ENCODE measurements at places on chromosomes 5 and 9.

DNA sequence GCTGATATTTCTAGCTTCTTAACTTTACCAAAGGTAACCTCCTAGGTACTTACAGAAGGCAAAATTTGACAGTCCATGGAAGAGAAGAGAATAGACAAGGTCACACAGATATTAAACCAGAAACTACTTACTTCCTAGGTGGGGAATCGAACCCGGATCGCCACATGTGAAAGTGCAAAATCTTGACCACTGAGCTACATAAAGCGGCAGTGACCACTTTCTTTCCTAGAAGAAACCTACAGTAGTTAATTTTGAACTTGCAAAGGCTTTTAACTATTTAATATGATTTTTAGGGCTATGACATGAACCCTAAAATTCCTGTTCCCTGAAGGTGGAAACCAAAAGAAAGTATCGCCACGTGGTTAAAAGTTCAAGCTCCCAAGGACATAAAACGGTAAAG lies 20.3 kb upstream of the ATOSB start:
- DNase-seq: no peak

- no peak for DNase-seq
Observed at GRCh38 chr5:124996023-124996763, 249.8 kb upstream of the ZNF608 start.

- DNase-seq: peak; percentile 26
Observed at GRCh38 chr9:126668058-126668457, 54.3 kb downstream of the LMX1B start.

- DNase-seq: peak; percentile 90
Observed at GRCh38 chr5:139262742-139263445, 30.6 kb upstream of the MATR3 start.

- no peak for DNase-seq
Observed at GRCh38 chr5:83709973-83710372, 10.7 kb downstream of the HAPLN1 start.

GRCh38 chr5:7663808-7664207 lies 187.1 kb downstream of the CFAP90 start:
- DNase-seq: no peak

GRCh38 chr5:109767997-109768396 lies 78.3 kb downstream of the MAN2A1 start:
- DNase-seq: no peak

- DNase-seq: peak; percentile 36
Observed at GRCh38 chr5:151739939-151740335, 18.5 kb downstream of the ATOX1 start.

DNA sequence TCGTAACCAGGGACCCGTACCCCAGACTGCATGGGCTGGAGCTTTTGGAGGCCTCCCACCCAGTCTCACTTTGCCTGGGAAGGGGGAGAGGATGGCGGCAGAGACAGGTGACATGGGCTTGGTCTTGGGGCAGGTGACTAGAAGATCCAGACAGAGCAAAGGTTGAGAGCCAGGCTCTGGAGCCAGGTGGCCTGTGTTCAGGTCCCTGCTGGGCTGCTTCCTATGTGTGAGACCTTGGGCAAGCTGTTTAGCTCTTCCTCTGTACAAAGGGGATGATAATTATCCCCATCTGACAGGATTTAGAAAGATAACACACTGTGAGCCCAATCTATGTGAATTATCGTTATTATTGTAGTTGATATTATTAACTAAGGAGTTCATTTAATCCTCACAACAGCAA lies 16.1 kb upstream of the NDST1 start:
- DNase-seq: no peak

DNA sequence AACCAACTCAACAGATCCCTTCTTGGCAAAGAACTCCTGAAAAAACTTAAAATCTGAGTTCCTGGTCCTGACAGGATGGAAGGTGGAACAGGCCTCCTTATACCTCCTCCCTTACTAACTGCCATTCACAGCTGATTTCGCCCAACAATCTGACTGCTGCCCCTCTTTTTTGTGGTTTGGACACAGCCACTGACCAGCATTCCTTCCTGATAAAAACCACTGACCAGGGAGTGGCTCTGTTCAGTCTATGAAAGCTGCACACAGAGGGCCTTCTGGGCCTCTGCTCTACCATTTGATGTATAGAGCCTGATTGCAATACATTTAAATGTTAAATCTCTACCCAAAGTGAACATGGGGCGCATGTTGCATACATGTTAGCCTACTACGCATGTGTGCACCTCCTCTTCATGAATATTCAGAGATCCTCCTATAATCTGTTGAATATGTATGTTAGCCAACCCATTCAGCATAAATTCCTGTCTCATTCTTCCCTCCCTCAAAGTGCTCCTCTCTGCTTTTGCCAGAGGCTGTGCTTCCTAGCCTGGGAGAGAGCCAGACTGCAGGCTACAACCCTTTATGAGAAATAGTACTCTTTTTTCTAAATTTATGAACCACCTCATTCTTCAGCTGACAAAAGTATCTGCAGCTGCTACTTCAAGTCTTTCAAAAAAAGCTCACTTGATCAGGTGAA lies 93.7 kb upstream of the MRPS30 start:
- no peak for DNase-seq

DNA sequence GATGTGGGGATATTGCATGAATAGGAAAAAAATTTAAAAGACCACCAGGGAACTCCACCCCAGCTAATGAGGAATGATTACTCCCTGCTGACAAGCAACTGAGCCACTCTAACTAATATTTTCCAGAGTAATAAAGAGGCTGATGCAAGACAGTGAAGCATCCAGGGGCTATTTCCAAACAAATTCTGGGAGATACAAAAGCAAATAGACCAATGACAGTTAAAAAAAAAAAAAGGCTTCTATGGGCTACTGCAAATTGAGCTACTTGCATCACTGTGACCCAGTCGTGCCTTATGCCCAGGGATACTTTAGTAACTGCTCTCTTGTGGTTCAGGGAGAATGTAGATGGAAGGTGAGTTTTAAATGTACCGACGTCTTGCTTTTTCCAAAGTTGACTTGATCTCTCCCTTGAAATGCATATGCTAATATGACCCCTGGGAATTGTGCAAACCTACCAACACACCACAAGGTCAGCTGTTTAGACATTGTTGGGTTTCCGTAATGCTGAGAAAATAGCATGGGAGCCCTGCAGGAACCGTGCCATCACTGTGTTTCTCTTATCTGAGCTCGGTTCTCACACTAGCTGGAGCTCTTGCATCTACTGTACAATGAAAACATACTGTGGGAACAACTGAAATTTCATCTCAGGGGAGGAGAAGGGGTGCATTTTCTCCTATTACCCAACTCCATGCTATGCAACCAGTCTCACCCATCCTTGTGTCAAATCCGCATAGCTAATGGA lies 250.6 kb upstream of the MAP3K1 start:
- no peak for DNase-seq
